ENCODE measurements at places on chromosomes 1 and 21.

DNA sequence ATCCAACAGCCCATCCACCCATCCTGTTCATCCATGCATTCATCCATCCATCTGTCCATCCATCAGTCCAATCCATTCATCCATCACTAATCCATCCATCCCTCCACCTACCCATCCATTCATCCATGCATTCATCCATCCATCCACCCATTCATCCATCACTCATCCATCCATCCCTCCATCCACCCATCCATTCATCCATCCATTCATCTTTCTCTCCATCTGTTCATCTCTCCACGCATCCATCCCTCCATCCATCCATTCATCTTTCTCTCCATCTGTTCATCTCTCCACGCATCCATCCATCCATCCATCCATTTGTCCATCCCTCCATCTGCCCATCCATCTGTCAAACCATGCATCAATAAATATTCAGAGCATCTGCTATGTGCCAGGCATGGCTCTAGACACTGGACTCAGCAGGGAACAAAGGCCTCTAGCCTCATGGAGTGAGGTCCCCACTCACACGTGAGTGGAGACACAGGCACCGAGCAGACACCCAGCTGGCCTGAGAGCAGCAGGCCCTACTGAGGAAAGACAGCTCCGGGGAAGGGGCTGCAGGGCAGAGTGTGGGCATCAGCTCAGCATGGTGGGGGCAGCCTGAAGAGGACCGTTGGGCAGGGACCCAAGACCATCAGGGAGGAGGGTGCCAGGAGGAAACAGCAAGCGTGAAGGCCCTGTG lies 9.6 kb downstream of the KRTAP10-1 start:
- DNase-seq = no peak

- no peak for DNase-seq
Observed at GRCh38 chr1:7389201-7389905, 381.7 kb upstream of the VAMP3 start.

DNA sequence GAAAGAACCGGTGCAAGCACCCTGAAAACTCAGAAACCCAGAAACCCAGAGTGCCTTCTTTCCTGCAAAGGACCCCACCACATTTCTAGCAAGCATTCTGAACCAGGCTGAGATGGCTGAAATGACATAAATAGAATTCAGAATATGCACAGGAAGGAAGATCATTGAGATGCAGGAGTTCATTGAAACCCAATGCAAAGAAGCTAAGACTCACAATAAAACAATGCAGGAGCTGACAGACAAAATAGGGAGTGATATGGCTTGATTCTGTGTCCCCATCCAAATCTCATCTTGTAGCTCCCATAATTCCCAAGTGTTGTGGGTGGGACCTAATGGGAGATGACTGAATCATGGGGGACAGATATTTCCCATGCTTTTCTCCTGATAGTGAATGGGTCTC lies 22.8 kb upstream of the SGIP1 start:
- no peak for DNase-seq

- DNase-seq = no peak
Observed at GRCh38 chr21:30717105-30717504, 1.5 kb downstream of the KRTAP21-3 start.

- DNase-seq = no peak
Observed at GRCh38 chr21:39688010-39688409, 57.0 kb upstream of the IGSF5 start.

- no peak for DNase-seq
Observed at GRCh38 chr1:201332021-201332420, 45.5 kb downstream of the TNNT2 start.

- no peak for DNase-seq
Observed at GRCh38 chr1:47621977-47622376, 184.1 kb downstream of the FOXD2 start.

DNA sequence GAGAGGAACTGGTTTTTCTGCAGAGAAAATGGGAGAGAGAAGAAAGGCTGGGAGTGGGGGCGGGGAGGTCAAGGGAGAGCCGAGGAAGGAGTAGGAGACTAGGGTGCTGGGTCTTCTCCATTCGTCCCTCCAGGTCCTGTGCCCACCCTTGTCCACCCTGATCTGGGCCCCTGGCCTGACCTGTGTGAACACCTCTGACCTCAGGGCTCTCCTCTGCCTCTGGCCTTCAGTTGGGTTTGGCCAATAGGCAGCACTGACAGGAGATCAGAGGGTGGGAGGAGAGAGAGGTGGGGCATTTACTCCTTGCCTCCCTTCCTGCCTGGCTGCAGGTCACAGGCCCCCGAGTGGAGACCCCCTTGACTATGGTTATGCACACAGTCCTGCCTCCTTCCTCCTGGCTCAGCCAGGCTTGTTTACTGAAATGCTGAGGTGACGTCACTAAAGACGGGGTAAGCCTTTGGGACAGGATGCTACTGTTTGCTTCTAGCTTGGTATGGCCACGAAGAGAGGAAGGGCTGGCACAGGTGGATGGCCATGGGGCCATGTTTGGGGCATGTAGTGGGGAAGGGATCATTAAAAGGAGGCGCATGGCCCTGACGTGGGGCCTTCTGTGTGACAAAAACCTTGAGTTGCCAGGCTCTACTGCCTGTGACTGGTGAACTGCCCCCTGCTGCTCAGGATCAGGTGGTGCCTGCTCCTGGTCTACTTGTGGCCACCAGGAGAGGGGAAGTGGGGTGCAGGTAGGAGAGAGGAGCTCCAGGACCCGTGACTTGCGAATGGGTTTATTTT lies 248.7 kb upstream of the CSF3R start:
- DNase-seq = no peak

DNA sequence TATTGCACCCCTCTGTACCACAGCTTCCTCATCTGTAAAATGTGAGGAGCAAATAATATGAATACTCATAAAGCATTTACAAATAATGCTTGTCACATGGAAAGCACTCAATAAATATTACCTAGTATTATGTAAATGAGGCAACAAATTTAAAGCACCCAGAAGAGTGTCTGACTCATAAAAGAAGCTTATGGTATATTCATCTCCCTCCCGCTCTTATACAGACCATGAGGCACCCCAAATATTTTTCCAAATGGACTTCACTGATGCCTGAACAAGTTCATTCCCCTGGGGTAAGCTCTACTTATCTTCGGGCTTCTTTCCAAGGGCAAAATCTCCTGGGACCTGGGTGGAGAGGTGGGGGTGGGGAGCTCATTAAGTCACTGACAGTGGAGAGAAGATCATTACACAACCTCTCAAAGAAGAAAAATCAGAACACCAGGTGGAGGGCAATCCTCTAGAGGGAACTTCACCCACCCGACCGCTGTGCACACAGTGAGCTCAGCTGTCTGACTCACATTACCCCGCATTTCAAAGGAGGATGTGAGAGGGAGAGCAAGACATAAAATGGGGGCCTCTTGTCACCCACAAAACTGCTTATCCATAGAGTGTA lies 166.2 kb downstream of the ASTN1 start:
- no peak for DNase-seq

DNA sequence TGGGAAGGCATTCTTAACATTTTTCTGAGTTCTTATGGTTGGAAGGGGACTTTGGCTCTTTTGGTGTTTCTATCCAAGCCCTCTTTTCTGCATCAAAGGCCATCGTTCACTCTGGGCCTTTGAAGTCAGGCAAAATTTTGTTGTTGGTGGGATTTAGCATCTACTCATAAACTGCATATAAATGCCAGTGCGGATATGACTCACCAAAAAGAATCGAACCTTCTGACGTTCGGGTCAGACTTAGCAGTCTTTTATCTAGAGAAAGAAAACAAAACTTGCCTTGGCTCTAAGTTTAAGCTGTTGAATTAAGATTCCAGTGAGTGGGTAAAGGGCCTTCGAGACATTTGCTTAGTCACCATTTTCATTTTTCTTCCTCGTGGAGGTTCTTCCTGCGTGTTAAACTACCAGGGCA lies 51.4 kb downstream of the EVA1C start:
- no peak for DNase-seq

GRCh38 chr1:89575207-89575606 lies 50.6 kb downstream of the LRRC8B start:
- DNase-seq = no peak

DNA sequence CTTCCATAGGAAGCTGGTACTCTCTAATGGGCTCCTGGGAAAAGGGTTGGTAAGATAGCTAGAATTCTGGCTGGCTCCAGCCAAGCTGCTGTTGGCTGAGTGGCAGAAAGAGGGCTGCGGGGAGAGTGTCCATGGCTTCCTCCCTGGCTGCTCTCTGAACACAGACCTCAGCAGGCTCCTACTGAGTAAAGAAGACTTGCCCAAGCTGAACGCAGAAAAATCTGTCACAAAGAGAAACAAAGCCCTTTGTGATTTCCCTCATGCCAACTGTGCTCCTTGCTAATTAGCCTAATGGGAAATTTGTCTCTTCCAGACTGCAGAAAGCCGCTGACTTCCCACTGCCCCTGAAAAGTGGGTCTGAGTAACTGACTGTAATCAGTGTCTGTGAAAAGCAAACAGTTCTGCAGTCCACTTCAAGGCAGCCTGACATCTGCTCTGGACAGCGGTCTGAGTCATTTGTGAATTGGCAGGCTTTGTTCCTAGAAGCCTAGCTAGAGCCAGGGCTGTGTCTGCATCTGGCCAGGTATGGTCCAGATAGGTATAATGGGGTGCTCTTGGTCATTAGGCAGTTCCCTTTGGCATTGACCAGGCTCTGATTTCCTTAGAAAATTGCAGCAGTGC lies 282.8 kb downstream of the ZNF648 start:
- DNase-seq = no peak

GRCh38 chr1:95282518-95282895 lies 48.5 kb downstream of the RWDD3 start:
- no peak for DNase-seq

DNA sequence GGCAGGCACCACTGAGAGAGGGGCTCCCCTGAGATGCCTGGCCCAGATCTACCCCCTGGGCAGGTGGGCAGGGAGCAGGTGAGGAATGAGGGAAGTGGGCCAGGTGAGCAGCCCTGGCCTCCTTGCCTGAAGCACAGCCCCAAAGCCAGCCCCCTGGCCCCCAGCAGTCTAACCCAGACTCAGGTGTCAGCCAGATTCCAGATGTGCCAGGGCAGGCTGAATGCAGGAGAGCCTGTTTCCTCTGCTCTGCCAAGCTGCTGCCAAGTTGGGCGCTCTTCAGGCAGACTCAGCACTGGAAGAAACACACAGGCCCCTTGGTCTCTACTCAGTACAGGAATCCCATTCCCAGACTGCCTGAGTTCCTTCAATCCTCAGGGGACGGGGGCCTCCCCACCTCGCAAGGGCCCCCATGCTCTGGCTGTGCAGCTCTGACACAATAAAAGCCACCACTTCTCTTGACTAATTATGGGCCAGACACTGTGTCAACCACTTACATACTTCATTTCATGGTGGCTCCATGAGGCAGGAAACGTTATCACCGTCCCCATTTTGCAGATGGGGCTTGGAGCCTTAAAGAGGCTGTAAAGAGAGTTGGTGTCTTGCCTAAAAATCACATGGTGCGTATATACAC lies 20.4 kb downstream of the ARHGEF19 start:
- DNase-seq = no peak

DNA sequence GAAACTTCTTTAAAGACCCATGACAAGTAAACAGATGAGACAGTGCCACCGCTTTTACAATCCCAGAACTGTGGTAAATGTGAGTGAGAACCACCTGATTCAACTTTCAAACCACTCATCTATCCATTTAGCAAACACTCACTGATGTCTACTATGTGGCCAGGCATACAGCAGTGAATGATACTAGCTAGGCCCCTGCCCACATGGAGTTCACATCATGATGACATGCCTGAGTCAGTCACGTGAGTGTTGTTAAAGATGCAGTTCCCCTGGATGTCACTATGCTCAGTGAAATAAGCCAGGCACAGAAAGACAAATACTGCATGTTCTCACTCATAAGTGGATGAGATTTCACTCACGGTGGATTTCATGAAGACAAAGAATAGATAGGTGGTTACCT lies 28.4 kb downstream of the STX6 start:
- no peak for DNase-seq

- DNase-seq = no peak
Observed at GRCh38 chr21:37026499-37026898, 20.0 kb downstream of the RIPPLY3 start.

- DNase-seq = no peak
Observed at GRCh38 chr1:115118086-115118485, 28.8 kb upstream of the TSPAN2 start.

DNA sequence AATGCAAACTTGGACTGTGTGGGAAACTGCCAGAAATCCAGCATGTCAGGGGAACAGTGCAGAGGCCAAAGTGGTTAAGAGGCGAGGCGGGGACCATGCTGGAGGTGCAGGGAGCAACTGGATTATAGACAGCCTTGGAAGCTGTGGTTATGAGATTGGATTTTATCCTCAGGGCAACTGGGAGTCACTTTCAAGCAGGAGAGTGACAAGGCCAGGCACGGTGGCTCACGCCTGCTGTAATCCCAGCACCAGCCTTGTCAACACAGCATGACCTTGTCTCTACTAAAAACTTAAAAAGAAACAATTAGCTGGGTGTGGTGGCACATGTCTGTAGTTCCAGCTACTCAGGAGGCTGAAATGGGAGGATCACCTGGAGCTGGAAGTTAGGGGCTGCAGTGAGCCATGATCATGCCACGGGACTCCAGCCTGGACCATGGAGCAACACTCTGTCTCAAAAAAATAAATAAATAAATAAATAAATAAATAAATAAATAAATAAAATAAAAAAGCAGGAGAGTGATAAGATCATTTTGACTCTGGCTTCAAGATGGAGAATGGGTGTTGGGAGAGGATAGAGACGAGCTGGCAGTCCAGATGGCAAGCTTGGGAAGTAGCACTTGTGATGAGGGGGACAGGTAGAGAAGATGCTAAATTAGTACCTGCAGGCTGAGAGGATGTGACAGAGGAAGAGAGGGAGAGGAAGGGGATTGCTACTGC lies 3.5 kb downstream of the HAPLN2 start:
- DNase-seq = no peak

DNA sequence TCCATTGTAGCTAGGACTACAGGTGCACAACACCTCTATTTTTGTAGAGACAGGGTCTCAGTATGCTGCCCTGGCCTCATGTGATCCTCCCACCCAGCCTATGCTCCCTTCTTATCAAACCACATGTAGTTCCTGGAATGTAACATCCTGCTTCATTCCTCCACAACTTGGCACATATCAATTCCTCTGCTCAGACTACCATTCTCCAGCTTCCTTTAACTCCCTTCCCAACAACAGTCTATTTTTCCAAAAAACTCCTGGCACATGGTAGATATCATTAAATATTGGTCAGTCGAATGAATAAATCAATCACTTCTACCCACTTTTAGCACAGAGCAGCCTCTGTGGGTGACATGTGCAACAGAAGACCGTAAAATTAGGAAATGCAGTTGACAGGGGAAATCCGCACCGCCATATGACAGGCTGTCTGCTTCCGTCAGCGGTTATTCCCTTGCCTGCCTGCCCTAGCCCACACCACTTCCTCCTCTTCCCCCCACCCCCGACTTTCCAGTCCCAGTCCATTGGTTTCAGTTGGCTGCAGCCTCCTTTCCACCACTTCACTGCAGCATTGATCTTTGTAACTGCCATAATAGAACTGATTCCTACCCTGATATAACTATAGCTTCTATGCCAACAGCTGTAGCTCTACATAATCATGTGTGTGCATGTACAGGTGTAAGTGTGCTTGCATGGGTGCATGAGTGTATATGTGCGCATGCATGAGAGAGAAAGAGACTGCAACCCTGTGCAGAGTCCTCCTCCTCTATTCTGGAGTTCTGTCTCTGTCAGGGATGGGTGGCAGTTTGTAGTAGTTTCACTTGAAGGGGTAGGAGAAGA lies 6.8 kb upstream of the AKR1A1 start:
- DNase-seq = no peak

GRCh38 chr1:117573386-117574023 lies 32.3 kb upstream of the TENT5C start:
- no peak for DNase-seq

- no peak for DNase-seq
Observed at GRCh38 chr1:85093644-85094043, 45.3 kb upstream of the MCOLN3 start.
